ENCODE measurements at places on chromosomes 3 and 15.
A peak's percentile ranks its signal among the peaks of the same experiment; 100 is the strongest.

GRCh38 chr3:133717424-133717823, 28.8 kb upstream of the TF start:
- no peak for DNase-seq

DNA sequence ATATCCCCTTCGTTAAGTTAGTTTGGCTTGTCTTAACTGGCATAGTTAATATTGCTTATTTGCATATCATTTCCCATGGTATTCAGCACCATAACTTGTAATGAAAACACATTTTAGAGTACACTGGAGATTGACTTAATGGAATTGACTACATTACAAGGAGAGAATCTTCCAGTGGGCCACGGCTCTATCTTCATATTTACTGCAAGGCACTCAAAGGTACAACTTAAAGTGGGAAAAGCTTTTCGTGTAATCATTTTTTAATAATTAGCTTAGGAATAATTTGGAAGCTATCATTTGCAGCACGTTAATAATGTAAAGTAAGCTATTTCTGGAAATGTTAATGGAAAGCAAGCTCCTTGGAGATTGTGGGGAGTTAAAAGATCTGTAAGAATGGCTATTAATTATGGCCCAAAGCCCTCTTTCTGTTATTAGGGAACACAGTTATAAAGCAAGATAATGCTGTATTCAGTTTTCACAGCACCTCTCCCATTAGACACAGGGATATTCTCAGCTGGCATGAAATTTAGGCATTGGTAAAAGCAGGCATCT, 551.5 kb upstream of the RGMA start:
- DNase-seq, result no peak

DNA sequence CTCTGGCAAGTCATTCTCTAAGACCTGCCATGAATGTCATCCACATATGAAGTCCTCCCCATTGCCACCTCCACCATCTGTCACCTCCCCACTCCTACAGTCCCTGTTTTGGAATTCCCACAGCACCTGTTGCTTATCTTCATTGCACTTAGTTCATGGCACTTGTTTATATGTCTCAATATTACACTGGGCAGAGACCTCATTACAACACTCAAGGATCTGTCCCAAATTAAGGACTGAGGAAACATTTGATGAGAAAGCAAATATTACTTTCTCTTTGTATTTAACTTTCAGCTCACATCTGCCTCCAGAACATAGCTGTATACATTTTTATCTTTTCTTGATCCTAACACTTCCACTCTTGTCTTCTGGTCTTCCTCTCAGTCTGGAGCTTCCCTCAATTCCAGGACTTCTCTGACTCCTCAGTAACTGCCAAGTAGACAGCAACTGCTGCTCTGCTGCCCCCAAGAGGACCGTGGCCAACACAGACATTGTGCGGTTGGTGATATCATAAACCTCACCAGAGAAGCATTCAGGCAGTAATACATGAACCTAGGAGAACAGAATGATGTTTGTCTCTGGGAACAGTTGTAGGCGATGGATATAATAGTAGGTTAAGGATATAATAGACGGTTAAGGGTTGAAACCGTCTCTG, 45.0 kb upstream of the FGF12 start:
- peak; percentile 6 for DNase-seq

DNA sequence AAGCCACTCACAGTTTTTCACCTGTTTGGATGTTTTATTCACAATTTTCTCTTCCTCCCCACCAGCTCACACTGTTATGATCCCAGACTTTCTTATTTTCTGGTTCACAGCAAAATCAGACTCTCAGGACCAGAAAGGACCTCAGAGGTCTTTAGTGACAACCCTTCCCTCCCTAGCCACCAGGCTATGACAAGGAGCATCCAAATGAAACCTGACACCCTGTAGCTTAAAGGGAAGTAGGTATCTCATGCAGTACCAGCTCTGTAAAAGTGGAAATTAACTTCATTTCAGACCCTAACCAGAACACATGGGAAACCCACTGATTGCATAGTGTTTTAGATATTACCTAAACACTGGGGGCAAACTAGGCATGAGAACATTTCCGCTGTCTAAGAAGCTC, 45.3 kb downstream of the ATP13A5 start:
- DNase-seq, result no peak

- DNase-seq, result no peak
Measured at GRCh38 chr3:50203809-50204803, 965 bp upstream of the SLC38A3 start.

DNA sequence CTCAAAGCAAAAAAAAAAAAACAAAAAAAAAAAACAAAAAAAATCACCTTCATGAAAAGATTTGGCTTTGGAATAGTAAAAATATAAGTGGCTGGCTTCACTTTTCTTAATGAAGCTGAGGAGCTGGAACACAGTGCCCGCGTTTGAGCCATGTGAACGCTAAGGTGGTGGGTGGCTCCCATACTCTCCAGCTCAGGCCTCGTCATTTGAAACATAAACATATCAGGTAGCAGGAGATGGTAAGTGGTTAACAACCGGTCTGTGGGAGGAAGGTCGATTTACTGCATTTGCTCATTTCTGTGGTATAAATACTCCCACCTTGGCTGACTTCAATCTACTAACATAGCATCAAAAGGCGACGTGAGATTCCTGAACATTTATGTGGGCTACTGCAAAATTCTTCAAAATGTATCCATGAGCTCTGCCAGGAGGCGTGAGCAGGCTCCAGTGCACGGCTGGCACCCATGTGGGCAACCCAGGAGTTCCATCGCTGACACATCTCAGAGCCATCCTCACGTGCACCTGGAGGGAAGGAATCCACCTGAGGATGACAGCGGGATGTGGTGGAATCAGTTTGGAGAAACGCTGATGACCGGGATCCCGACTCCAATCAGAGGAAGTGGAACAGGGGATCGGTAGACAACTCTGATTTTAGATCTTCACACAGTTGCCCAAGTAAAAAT, 157.6 kb downstream of the ATP10A start:
- no peak for DNase-seq

DNA sequence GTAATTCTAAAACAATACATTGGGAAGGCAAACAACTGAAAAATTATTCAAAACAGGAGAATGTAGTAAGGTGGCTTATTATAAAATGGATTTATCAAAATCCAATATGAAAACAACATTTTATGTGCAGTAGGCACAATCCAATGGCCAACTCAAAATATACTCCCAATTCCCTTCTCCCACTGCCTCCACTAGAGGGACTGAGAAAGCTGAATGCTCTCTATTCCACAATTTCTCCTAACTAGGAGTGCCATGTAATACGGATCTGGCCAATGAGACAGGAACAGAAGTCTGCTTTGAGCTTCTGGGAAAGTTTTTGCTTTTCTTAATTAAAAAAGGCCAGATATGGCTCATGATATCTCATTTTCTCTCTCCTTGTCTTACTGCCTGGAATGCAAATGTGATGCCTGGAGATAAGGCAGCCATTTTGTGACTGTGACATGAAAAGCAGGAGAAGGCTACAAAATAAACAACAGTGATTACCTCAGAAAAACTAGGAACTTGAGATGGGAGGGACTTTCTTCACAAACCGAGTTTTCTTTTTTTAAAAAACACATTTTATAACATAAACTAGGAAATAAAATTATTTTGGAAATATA, 18.8 kb upstream of the VGLL4 start:
- no peak for DNase-seq

DNA sequence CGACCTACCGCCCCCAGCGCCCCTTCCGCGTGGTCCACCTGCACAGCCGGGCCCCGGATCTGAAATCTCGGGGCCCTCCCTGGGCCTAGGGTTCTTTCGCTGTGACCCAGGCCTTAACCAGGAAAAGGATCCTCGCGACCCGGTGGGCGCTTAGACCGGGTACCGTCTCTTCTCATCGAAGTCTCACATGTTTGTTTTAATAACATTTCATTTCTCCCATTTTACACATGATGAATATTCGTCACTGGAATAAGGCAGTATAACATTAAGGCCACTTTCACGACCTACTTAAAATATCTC, 277 bp upstream of the DALRD3 start:
- no peak for DNase-seq

DNA sequence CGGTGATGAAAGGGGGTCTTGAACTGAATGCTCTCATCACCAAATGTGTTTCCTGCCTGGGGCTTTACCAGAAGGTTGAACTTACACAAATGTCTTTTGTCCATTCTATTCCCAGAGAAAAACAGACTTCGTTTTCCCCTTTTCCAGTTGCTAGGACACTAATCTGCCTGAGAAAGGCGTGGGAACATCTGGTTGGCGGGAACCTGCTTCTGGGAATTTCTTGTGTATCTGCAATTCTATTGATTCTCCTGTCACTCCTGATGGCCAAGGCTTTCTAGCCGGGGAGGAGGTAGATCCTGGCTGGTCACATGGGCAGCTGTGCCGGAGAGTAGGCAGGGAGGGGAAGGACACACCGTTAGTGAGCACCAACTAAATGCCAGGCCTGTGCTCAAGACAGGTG, 31.1 kb upstream of the CCDC174 start:
- DNase-seq, result no peak

- DNase-seq, result no peak
Measured at GRCh38 chr3:116980099-116980498, 270.5 kb downstream of the TUSC7 start.

DNA sequence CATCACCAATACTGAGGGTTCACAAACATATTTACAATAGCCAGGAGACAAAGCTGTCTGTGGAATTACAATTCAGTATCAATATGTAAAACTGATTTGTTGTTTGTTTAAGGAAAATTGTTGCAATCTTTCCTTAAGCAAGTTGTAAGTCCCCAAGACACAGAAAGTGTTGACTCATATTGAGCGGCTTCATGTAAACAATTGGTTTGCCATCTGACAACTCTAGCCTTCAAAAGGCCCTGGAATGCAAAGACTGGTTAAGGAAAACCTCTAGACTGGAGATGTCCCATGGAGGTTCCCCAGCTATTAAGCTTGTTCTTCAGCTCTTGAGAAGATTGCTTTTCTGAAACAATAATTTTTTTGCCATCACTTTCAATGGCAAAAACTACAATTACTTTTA, 283.7 kb upstream of the PROK2 start:
- DNase-seq, result no peak

DNA sequence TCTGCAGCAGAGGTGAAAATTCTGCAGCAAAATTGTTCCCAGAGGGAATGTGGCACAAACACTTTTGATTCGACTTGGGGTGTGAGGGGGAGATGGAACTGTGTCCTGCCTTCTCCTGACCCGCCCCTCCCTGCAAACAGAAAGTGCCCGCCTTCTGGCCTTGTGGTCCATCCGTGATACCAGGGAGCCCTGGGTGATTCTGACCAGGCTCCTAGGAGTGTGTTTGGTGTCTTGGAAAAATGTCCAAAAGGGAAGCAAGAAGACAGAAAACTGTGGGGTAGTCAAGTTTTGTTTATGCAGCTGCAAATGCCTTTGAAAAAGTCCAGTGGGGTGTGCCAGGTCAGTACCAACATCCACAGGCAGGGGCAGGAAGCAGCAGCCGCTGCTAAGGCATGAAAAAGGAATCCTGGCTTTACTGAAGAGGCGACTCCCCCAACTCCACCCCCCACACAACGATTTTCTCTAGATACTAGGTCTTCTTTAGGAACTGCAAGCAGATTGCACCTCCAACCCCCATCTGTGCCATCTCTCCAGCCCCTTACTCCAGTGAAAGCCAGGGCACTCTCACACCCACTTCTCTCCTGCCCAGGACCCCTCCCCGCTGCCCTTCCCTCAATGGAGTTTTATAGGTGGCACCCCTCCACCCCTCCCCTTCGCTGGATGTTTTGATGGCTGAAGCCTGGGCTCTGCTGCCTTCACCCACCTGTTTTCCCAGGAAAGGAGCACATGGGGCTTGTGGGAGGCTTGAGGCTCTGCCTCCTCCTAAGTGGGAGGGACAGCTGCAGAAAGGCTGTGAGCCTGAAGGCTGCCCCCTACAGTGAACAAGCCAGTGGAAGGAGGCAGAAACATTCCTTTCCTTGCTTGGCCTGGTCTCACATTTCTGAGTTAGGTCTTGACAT, 82.4 kb upstream of the HERC1 start:
- DNase-seq, result no peak

DNA sequence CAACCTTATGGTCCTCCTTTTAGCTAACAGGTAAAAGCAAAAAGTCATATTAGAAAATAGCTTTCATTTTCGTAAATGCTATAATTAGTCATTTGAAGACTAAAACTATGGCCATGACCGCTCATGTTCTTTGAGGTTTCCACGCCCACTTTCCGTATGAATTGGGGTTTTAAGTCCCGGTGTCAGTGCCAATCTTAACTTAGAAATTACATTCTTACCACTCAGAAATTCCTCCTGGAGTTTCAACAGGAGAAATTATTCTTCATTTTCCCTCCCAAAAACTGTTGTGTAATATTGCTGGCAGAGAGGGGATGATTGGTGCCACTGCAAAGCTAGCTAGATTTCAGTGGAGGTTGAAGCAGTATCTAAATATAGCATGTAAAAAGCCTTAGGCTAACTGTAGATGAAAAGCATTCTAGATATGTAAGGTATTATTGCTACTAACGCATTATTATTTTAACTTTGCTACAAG, 71.0 kb upstream of the MDFIC2 start:
- no peak for DNase-seq

DNA sequence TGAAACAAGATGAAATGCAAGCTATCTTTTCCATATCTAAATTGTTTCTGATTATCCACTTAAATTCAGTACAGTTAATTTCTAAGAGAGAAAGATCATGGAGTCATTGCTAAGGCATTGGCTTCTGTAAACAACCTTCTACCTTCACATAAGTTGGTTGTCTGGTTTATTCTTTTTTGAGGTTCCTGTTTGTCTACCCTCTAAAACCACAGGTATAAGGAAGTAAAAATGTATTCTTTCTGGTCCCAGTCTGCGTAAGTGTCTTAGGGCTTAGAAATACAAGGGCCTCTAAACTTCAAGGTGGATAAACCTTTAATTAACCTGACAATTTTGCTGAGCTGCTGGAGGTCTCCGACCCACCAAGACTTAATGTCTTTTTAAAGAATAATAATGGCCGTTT, 3.6 kb upstream of the ATOSA start:
- DNase-seq, result no peak

DNA sequence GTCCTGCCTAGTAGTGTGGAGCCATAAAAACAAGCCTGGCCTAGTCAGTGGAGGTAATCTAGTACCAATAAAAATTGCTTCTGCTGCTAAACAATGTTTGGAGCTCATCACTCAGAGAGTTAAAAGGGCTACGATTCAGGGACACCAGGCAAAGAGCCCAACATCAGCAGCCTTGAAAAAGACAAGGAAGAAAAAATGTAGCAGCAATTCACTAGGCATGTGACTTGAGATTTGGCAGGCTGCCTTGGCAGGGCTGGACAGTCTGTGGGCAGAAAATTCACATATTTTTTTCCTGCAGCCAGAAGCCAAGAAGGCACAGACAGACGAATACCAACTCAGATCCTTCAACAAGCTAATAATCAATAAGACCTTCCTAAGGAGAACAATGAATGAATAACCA, 47.2 kb downstream of the IGSF11 start:
- no peak for DNase-seq

DNA sequence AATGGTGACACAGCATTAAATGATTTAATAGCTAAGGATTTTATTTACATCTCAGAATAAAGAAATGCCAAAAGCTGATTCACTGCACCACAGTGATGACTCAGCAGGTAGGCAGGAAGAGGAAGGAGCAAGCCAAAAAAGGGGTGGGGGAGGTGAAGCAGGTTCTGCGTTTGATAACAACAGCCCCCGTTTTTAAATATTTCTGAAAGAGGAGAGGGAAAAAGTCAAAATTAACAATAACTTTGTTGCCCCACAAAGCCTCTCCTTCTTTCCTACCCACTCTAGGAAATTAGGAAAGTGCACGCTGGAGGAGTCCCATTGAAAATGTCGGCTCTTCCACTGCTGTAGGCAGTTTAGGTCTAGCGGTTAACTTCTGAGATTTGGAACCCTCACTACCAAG, 9.9 kb upstream of the CCDC54 start:
- no peak for DNase-seq
